ENCODE measurements at places on chromosomes 11 and 22.

- no peak for DNase-seq
Measured at GRCh38 chr11:64372802-64373597, 14.0 kb downstream of the RPS6KA4 start.

DNA sequence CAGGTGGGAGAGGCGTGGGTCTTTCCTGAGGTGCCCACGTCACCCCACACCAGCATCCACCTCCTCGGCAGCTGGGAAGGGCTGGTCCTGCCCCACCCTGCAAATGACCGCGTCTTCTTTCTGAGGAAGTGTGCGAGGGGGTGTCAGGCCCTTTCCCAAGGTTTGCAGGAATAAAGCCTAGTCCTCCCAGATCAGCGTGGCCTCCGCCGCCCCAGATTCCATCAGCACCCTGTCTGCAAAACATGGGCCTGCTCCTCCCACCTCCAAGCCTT, 14.4 kb upstream of the SLC39A13 start:
- peak; percentile 36 for DNase-seq

DNA sequence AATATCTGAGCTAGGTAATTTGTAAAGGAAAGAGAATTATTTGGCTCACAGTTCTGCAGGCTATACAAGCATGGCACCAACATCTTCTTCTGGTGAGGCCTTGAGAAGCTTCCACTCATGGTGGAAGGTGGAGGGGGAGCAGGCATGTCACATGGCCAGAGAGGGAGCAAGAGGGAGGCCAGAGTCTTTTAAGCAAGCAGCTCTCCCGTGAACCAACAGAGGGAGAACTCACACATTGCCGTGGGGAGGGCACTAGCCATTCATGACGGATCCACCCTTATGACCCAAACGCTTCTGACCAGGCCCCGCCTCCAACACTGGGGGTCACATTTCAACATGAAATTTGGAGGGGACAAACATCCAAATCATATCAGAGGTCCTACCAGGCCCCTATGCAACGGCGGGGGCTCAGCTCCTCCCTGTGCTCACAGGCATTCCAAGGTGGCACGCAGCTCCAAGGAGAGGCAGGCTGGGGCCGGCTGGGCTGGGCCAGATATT, 4.6 kb downstream of the C11orf96 start:
- DNase-seq: no peak

GRCh38 chr11:112294688-112295340, 34.2 kb upstream of the PLET1 start:
- no peak for DNase-seq

- DNase-seq: no peak
Measured at GRCh38 chr22:24247011-24247507, 2.2 kb upstream of the GGT5 start.

DNA sequence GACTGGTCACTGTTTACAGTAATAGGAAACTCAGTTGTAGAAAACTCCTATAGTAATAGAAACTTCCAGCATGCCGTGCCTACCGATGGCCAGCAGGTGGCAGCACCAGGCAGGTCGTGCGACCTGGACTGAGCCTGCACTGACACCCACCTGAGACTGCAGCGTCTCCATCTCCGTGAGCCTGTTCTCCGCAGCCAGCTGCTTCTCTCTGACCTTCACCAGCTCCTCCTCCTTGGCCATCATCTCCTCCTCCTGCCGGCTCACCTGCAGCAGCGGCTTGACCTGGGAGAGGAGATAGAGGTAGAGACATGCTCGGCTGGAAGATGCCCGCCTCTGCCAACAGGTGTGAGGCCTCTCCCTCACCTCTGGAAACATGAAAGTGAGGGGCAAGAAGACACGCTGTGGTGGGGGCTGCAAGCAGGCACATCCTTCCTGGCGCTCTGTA, 48.5 kb downstream of the APOL1 start:
- DNase-seq: peak; percentile 62

- no peak for DNase-seq
Measured at GRCh38 chr22:39628563-39629080, 58.1 kb downstream of the CACNA1I start.

All from left hindlimb (tissue), 1 donor.